Activated naive CD4-positive, alpha-beta T cell treated with anti-CD3 and anti-CD28 coated beads, Interleukin-2, amount 50 U/mL, for 16 hours (primary cell): ENCODE measurements at places on chromosomes 6 and 20.
A peak's percentile ranks its signal among the peaks of the same experiment; 100 is the strongest.

DNA sequence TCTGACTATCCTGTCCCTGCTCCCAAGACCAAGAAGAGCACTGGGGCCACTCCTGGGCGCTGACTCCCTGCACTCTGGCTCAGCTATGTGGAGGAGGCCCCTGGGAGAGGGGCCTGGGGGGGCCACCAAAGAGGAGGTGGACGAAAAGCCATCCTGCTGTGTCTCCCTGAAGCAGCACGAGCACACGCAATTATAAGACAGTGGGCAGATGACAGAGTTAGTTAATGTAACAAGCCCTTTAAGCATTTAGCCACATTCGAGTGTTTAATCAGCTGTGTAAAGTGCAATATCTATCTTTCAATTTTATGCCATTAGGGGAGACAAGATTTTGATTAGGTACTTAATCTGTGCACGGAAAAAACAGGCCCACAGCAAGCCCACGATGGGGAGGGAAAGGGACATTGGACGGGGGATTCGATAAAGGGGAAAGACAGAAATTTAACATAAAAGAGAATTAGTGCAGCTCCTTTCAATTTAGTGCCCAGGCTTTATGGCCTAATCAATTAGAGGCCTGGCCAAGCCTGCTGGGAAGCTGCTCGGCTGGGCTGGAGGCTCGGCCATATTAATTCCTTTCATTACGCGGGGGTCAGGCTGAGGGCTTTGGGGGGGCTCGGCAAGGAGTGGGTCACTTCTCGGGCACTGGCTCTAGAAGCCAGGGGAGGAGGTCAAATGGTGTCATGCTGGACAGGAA is 286.2 kb downstream of the DHX35 start:
- no peak for DNase-seq

GRCh38 chr6:6870921-6871320 is 236.8 kb upstream of the RREB1 start:
- DNase-seq = no peak

GRCh38 chr6:82038631-82039030 is 208.9 kb downstream of the IBTK start:
- no peak for DNase-seq

DNA sequence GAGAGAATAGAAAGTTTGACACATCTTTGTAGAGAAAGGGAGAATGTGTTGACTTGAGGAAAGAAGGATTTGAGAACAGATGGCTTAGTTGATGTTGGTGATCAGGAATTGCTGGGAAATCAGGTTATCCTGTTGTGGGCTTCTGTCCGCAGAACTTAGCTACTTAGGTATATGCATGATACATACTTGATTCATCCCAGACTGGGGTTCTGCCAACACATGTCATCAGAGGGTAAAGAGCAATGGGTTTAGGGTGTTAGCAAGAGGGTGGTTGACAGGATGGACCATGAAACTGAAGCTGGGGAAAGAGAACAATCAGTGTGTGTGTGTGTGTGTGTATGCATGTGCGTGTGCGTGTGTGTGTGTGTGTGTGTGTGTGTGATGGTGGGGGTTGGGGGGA is 50.6 kb upstream of the NELFCD start:
- no peak for DNase-seq

GRCh38 chr6:36374972-36375371 is 12.5 kb downstream of the ETV7 start:
- DNase-seq = no peak

DNA sequence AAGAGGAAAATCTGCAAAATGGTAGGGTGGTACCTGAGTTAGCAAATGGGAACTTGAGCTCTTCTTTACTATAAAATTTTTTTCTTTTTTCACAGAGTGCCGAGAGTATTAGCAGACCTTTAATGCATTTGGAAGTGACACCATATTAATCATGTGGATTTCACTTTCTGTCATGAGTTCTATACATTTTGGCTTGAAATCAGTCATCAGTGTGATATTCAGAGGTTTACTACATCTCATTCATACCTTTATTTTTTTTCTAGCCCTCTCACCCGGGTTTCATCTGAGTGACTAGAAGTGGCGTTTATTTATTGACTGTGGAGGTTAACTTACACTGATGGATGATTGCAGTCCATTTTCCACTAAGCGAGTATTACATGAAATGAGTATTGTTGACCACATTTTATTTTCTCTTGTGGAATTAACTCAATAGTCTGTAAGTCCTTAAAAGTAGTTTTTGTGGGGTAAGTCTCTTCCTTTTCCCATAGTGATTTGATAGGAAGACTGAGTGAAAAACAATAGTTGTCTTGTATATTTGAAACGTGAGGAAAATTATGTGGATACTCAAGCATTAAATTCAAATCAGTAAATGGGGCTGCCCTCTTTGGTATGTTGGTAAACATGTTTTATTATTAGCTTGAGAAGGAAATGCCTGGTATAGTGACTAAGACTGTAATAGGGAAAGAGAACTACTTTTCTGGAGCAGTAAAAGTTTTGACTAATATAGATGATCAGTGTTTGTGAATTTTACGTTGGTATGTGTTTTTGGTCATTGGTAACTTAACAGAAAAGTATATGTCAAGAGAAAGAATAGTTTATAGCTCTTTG is 55.5 kb downstream of the JARID2 start:
- no peak for DNase-seq

DNA sequence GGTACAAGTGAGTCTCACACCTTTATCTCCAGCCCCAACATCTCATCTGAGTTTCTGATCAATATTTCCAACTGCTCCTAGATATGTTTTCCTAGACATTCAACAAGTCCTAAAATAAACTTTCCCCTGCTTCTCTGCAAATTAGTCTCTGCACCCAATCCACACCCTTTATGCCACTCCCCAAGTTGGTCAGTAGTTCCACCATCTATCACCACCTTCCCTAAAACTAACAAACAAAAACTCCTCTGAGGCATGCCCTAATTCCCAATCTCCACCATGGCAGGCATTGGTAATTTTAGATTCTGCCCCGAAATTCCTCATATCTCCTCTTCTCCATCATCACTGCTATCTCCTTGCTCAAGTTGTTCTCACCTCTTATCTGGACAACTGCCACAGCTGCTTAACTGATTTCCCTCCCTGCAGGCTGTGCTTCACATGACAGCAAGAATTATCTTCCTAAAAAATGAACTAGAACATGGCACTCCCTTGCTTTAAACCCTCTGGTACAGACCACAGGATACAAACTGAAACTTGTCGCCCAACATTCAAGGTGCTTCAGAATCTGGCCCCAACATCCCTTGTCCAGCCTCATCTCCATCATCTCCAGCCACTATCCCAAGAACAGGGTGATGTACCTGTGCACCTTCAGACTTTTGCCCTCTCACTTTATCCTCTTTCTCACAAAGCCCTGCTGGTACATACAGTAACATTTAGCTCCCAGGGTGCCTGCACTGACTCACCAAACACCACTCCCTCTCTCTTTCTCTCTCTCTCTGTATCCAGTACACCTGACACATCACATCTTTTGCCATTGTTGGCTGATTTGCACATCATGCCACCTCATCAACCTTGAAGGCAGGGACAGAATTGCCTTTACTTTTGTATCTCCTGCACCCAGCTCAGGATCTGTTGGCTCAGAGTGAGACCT is 55.5 kb downstream of the ZHX3 start:
- no peak for DNase-seq

GRCh38 chr6:161458201-161458951 is 184.5 kb upstream of the AGPAT4 start:
- no peak for DNase-seq

GRCh38 chr6:152091851-152092341 is 284.4 kb downstream of the ESR1 start:
- DNase-seq = no peak

GRCh38 chr6:5133943-5134342 is 48.8 kb downstream of the PPP1R3G start:
- no peak for DNase-seq

DNA sequence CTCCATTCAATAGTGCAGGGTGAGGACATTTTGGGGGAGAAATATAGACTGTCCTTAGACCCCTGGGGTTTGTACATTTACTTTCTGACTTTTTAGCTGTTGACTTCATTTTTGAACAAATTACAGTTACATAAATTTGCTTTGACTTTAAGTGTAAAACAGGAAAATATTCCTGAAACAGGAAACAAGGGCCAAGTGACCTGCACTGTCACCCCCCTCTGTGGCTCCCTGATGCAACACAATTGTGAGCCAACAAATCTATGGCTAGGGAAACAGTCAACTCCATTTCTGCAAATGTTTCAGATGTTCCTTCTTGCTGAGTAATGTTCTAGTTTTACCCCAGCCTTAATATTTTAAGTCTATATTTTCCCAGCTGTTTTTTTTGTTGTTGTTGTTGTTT is 39.8 kb downstream of the HLA-A start:
- DNase-seq = no peak

- no peak for DNase-seq
Measured at GRCh38 chr20:51928931-51929330, 126.6 kb upstream of the SALL4 start.

DNA sequence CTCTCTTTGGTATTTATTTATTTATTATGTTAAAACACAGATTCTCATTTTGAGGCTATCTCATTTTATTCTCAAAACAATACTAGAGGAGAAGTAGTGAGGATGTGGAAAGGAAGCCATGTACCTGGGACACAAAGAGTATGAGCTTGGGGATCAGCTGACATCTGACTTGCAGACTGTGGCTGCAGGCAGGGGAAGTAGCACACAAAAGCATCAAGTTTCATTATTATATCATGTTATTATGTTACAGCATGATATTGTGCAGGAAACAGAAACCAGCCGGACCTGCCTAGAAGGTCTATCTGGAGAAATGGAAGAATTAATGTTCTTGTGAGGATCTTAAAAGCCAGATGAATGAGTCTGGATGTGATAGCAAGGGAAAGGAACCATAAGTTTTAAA is 248.2 kb downstream of the KHDC1L start:
- DNase-seq = no peak

DNA sequence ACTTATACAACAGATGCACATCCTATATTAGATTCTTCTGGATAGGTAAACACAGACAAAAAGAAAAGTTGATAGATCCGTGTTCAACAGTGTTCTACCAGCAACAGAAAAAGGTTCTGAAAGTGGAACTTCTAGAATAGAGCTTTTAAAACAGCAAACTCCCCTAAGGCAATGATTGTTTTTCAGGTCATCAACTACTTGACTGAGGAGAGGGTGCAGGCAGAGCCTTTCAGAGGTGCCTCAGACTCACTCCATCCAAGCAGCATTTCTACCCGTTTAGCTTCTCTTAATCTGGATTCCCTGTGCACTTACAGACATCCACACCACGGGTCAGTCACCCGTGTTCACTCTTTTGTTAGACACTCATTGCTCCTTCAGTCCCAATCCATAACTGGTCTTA is 28.9 kb downstream of the FYN start:
- no peak for DNase-seq

DNA sequence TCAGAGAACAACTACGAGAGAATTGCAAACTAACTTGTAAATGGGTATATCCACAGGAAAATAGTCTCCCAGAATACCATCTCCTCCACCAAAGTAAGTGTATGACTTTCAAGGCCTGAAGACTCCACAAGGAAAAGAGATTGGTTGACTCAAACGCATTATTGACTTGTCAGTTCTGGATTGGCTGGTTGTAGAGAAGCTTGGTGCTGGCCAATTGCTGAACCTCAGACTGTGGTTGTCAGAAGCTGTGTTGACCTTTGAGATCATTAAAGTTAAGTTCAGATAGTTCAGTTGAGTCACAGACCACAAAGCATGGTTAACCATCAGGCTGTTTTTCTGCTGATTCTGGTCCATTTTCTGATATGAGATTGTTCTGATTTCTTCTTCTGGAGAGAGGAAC is 388.3 kb downstream of the BMP2 start:
- DNase-seq = no peak

DNA sequence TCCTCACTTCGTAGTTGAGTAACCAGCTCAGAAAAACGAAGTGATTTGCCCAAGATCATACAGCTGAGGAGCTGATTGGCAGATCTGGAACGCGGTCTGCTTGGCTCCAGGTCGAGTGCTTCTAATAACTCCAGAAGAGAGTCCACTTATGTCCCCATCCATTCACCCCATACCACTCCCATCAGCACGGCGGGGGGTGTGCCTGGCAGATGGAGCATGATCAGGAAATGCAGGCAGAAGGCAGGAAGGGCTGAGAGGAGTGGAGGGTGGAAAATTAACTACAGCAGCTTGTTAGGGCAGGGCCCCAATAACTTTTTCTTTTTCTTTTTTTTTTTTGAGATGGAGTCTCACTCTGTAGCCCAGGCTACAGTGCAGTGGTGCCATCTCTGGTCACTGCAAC is 15.0 kb downstream of the FITM2 start:
- no peak for DNase-seq

- DNase-seq = no peak
Measured at GRCh38 chr20:44411020-44411756, 55.7 kb downstream of the HNF4A start.

GRCh38 chr6:136985502-136985901 is 59.3 kb downstream of the IL20RA start:
- no peak for DNase-seq

- no peak for DNase-seq
Measured at GRCh38 chr6:28597924-28598722, 72.4 kb downstream of the GPX5 start.

- peak; percentile 18 for DNase-seq
Measured at GRCh38 chr20:34363465-34364222, 571 bp downstream of the ITCH start.

GRCh38 chr6:42295677-42296076 is 78.0 kb upstream of the MRPS10 start:
- no peak for DNase-seq

DNA sequence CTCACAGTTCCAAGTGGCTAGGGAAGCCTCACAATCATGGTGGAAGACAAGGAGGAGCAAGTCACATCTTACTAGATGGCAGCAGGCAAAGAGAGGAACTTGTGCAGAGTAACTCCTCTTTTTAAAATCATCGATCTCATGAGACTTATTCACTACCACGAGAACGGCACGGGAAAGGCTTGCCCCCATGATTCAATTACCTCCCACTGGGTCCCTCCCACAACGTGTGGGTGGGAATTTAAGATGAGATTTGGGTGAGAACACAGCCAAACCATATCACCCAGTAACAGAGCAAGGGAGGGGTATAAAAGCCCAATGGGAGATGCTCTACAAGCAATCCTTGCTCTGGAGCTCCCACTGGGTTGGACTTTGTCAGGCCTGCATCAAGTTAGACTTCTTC is 80.4 kb downstream of the JPH2 start:
- DNase-seq = no peak

DNA sequence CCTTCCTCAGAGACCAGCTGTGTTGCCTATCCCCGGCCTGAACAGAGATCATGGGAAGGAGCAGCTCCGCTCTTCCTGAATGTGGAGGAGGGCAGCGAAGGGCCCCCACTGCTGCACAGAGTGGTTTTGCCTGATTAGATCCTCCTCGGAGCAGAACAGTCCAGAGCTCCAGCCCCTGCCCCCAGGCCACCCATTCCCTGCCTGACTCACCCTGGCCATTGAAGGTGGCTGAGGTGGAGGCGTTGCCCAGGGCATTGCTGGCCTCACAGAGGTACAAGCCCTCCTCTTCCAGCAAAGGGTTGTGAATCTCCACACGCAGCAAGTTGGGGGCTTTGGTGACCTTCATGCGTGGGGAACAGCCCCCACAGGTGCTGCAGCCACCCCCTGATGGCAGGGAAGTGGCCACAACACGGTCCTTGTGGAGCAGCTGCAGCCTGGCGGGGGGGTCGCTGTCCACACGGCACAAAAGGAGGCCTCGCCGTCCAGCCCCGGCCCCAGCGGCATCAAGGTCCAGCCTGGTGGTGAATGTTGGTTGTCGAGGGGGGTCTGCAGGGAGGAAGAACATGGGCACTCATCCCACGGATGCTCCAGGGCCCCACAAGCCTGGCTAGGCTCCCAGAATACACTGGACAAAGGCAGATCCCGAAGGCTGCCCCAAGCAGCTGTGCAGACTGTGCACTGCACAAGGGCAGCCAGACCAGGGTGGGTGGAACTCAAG is 14.7 kb downstream of the SIGLEC1 start:
- DNase-seq = no peak
